ENCODE measurements at places on chromosomes 13 and 19.

- DNase-seq = no peak
Observed at GRCh38 chr19:918152-918437, 962 bp downstream of the KISS1R start.

DNA sequence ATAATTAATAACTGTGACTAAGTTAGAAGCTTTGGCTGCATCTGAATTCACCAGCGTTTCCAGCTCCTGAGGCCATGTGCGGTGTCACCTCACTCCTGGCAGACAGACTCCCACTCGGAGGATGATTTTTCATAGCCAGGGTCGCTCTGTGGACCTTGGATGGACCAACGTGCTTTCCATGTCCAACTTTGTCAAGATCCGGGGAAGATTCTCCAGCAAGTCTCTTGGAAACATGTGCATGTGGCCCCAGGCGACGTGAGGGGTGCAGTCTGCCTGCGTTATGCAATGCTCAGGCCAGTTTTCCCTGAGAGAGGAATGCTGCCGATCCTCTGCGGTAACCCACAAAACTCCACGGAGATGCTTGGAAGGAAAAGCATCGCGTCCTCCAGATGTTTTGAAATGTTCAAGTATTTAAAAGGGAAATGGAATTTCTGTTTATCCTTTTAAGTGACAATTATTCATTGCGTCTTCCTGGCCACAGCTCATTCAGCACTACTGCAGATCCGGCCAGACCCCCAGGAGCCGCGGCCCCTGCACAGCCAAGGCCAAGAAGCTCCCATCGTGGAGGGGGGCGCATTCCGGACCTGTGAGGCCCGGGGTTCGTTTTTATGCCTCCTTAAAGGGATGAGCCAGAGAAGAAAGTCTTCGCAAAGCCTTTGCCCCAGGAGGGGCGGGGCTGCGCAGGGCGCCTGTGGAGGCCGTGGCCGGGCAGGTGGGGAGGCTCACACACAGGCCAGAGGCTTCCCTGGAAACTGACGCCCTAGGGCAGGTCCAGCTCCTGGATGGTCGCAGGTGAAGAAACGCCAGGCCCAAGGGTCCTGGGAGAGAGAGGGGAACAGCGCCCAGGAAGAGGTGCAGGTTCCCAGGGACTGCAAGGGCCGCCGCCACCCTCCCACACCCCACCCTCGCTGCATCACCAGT is 46.0 kb downstream of the C13orf46 start:
- no peak for DNase-seq

DNA sequence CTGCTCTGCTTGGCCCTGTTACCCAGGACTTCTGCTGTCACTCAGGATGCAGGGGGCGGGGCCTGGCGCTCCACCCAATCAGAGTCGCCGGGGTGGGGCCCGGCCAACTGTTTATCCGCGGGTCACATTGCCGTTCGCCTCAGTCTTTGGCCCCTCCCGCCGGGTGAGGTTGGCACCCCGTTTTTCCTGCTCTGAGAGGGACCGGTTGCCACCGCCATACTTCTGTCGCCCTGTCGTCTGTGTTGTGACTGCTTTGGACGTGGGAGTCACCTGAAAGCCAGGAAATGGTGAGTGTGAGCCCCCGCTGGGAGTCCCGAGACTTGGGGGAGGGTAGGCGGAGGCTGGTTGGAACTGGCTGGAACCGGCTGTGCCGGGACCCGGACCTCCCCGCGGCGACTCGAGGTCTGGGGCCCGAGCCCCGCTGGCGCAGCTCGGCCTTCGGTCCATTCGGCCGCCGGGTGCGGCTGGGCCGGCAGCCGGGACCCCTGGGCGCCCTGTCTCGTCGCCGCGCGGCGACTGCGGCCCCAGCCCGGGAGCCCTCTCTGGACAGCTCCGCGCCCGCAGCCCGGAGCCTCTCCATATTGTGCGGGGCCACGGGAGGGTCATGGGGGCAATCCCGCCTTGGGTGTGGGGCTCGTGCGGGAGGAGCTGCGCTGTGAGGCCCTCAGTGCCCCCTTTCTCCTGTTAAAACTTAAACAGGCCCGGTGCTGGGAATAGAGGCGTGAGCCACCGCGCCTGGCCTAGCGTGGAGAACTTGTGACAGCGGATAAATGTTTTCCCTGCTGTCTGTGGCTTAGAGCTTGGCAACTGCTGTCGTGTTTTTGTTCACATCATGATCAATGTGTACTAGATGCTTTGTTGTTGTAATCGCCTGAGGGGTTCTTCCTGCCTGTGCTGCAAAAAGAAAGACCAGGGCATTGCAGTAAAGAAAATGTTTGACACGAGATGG is at the start of gene ZNF844:
Gene ZNF844, plus strand, starts transcription at position 142 of the 949 bp plus-strand sequence. Its CDS starts 143 bp downstream, at position 285.
- DNase-seq = peak; percentile 94

DNA sequence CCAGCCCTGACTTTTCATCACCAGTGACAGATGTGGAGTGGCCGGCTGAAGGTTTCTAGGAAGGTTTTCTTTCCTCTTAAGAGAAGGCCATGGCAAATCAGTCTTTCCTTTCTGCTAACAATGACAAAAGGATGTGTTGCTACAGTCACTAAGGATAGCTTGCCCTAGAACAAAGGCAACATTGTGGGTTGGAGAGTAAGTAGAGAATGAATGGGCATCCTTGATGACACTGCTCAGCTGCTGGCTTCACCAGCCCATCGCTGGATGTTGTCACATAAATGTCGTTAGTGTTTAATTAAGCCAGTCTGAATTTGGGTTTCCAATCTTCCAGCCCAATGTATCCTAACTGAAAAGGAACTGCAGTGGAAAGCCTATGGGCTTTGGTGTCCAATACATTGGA is 168.4 kb downstream of the ZIC5 start:
- DNase-seq = no peak

- no peak for DNase-seq
Observed at GRCh38 chr13:48156466-48156865, 61.6 kb upstream of the MED4 start.

Data from RWPE1 (cell line).